Myocyte (in vitro differentiated cells): ENCODE measurements at places on chromosomes 11 and 22.

DNA sequence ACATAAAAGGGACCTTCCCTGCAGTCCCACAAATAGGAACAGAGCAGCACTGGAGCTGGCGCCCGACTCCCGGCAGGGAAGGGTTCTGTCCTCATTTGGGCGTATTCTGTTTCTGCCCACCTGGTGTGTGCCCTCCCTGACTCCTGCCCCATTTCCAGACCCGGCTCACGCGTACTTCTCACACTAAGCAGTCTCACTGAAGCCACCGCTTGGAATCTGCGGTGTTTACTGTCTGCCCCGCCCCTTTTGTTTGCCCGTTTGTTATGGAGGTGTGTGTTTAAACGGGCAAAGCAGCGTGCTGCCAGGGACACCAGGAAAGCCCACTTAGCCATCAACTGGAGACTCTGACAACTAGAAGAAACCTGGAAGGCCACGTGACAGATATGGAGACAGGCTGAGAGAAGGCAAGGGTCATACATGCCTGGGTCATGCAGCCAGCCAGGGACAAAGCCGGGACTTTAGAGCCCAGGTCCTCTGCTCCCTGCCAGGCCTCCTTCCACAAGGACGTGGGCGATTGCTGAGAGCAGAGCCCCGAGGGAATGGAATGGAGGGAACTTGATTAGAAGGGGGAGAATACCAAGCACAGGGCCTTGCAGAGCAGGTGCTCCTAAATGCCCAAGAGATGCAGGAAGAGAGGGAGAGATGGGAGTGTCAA, 8.7 kb upstream of the EFCAB6 start:
- DNase-seq: no peak

- no peak for DNase-seq
Measured at GRCh38 chr22:42279425-42280020, 9.1 kb upstream of the TCF20 start.

DNA sequence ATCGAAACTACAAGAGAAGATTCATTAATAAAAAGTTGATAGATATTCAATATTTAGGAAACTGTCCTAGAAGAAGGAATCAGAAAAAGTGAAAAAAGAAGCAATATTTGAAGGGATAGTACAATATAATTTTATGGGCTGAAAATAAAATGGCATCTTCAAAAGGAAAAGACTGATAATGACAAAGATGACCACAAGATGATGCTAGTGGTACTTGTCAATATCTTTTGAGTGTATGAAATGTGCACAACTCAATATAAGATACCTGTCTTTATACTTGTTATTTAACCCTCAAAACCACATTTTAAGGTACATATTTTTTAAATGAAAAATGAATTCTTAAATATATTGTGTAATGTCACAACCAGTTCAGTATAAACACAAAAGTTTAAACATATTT, 1059.6 kb upstream of the RAG2 start:
- peak; percentile 42 for DNase-seq

DNA sequence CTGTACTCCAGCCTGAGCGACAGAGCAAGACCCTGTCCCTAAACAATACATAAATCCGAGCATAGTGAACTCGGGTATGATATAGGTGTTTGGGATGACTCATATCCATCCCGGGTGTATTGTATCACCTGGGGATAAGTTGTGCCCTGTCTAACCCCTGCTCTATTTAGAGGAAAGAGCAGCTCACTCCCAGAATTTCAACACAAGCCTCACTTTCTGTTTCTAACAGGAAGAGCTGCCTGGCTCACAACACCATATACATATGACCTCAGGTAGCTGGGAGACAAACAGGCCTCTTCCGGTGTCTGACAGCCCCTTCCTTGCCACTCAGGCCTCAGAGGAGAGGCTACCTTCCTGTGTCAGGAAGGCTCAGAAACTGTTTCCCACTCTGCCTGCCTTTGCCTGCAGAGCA, 9.9 kb upstream of the MICALL1 start:
- no peak for DNase-seq

- no peak for DNase-seq
Measured at GRCh38 chr11:79071190-79071589, 369.6 kb downstream of the TENM4 start.

GRCh38 chr11:126359431-126360048, 4.1 kb downstream of the ST3GAL4 start:
- peak; percentile 43 for DNase-seq

GRCh38 chr11:74696939-74697675, 34.1 kb downstream of the CHRDL2 start:
- peak; percentile 67 for DNase-seq

GRCh38 chr11:8296038-8296649, 32.5 kb upstream of the LMO1 start:
- no peak for DNase-seq

- DNase-seq: peak; percentile 20
Measured at GRCh38 chr22:25697181-25697664, 44.8 kb upstream of the MYO18B start.

DNA sequence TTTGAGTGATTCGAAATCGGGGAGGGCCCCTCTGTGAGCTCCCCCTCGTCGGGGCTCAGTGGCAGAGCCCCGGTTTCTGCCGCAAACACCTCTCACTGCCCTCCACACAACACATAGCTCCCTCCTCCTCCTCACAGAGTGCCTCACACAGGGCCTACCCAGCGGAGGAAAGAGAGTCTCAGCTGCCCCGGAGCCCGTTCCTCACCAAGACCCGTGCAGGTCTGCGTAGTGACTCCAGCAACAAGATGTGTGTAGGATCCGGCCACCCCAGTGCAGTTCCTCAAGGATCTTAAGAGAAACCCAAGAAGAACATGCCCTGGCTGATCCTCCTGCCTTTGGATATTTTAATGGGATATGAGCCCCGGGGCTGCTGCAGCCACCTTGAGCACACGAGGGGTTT, 238.4 kb downstream of the BRD1 start:
- DNase-seq: no peak

- no peak for DNase-seq
Measured at GRCh38 chr22:30922151-30922611, 46.4 kb downstream of the MORC2 start.

DNA sequence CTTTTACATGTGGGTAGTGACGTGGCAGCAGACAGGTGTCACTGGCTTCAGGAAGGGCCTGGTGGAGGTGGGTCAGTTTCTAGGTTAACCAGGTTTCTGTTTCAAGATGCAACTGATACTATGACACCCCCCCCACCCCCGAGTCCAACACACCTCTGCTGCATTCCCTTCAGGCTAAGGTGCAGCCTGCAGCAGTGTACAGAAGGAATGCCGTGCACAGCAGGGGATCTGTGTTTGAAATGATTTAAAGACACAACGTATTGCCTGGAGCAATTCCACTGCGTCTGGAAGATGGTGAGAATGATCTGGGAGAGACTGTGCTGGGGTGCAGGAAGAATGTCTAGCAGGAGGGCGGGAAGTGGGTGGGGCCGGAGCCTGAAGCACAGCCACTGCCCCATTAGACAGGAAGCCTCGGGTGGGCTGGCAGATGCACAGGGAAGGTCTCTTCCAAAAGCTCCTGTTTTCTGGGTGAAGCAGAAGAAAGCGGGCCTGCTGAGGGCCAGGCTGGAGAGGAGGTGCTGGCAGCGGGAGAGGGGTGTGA, 11.9 kb upstream of the TESMIN start:
- DNase-seq: no peak

DNA sequence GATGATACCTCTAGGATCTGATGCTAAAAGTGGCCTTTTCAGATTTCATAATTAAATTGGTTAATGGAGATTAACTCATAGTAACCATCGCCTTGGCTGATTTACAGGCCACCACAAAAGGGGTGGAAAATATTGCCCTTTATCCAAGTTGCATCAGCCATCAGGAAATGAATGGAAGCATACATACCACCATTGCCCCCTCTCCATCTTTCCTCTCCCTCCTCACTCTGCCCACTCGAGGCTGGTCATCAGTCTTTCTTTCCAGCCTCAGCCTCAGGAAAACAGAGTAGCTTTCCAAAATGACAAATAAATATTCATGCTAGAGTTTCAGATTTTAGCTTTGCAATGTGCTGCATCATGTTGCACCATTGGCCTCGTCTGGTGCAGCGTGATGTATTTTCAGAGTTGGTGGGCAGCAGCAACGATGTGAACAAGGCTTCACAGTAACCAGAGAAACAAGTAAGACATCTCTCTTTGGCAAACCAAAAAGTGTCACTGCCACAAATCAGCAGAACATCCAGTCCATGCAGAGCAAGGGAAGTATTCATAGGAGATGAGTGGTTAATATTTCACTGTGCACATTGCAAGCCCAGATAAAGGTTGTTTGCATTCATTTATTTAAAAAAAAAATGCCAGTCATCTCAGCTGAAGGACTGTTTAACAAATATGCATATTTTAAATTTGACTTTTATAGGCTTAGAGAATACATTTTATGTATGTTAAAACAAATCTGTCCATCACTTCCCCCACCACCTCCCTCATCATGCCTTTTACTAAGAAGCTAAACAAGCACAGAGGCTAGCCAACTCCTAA, 136.7 kb upstream of the FAT3 start:
- DNase-seq: no peak

DNA sequence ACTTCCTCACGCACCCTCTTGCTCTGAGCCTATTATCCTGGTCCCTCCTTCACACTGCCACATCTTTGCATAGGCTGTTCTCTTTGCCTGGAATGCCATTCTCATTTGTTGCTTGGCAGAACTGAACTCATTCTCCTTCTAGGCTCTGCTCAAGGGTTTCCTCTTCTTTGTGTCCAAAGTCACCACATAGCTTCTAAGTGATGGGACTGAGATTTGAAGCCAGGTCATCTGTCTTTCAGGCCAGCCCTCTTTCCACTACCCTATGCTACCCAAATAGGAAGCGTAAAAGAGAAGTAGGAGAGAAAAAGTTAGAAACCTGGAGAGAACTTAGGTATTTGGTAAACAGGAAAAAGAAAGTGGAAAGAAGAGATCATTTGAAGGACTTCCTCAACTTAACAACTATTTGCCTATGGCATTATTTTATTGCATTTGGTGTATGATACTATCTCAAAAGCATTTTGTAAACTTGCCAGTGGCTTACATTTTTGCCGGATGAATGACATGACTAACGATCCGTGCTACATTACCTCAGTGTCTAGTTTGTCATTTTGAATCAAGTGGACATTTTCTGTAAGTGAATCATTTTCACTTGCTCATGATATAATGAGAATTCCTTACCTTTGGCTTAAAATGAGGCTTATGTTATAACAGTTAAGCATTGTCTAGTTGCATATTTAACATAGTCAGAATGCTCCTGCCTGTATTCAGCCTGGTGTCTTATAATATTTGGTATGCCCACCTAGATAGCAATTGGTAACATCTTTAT, 18.5 kb downstream of the NF2 start:
- DNase-seq: peak; percentile 82

GRCh38 chr11:28114731-28115130, 6.5 kb downstream of the METTL15 start:
- DNase-seq: no peak

- DNase-seq: no peak
Measured at GRCh38 chr11:22192642-22193347, at the start of gene ANO5. ANO5 (plus strand) TSS chr11:22193085; CDS start chr11:22193493, 408 bp downstream.

GRCh38 chr11:28105869-28106268, 2.1 kb downstream of the KIF18A start:
- DNase-seq: no peak

DNA sequence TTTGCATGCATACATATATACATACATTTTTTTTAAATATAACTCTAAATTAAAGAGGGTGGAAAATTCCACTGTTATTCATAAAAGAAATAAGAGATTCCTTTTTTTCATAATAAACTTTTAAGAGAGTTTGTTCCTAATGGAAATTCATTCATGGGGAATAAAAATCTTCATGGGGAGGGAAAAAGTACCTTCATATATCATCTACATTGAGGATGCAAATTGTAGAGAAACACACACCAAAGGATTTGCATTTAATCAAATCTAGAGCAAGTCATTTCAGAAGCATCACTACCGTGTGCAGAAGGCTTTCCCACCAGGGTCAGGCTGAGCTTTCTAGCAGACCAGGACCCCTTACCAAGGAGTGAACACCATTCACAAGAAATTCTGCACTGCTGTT, at the start of gene POU2AF2:
Gene POU2AF2, plus strand, starts transcription at position 301 of the 400 bp plus-strand sequence. CDS start 129 bp downstream, outside the sequence.
- no peak for DNase-seq

- no peak for DNase-seq
Measured at GRCh38 chr11:26916805-26917204, 77.1 kb upstream of the FIBIN start.

GRCh38 chr11:331358-332060, 10.8 kb upstream of the IFITM3 start:
- no peak for DNase-seq

DNA sequence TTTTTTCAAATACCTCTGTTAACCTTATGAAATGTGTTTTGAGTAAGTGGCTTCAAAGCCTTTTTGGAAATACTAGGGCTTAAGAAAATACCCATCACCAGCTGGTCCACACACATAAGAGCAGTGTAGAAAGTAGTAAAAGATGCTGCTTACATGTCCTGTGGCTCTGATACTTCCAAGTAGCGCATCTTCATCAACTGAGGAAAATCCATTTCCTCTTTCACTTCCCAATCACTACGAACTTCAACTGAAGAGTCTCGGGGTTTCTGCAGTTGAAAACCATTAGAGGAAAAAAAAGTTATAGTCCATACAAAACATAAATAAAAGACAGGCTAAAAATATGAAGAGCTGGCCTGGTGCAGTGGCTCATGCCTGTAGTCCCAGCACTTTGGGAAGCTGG, 8.5 kb downstream of the EIF3D start:
- DNase-seq: no peak
